ENCODE measurements at places on chromosomes 7 and 10.

- DNase-seq = no peak
Observed at GRCh38 chr7:88233828-88234227, 14.0 kb upstream of the SRI start.

- DNase-seq = no peak
Observed at GRCh38 chr7:108535257-108535656, 9.3 kb upstream of the PNPLA8 start.

GRCh38 chr7:152512706-152513105 lies 76.9 kb upstream of the KMT2C start:
- peak; percentile 1 for DNase-seq

DNA sequence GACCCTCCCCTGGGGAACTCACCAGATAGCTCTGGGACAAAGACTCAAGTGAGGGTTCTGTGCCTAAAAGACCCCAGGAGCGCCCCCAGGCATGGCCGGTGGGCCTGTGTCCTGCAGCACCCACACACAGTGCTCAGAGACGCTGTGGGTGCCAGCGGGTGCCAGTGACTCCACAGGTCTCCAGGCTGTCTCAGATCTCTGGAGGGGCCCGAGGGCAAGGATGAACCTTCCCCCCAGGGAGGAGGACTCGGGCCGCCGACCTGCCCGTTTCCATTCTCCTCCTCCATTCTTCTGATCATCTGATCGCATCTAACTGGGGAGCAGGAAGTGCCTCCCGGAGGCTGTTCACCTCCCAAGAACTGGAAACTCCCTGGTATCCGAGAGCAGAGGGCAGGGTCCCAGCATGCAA lies 980 bp downstream of the ADAM8 start:
- no peak for DNase-seq

DNA sequence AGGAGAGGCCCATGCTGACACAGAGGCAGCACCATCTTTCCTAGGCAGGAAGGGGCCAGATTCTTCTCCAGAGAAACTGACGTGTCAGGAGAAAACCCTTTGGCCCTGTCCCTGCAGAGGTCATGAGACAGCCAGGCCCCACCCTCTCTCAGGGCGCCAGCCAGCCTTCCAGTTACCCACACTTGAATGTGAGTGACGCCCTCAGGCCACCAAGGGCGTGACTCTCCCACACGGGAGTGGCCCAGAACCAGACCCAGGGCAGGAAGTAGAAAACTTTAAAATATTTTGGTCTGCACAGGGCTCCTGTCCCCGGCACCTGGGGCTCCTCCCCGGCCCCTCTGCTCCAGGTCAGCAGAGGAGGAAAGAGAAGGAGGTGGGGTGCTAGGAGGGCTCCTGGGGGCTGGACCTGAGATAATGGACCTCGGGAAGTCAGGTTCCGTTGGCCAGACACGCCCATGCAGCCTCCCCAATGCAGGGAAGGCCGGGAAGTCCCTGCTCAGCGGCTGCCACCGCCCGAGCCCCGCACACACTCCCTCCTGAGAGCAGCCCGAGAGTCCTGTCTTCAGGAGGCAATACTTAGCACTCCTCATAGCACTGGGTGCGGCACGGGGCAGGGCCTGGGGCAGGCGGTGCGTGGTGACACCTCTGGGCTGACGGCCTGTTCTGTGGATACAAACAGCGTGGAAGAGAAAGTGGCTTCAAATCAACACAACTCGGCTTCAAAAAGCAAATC lies 67.0 kb upstream of the CFAP46 start:
- no peak for DNase-seq

GRCh38 chr7:13411151-13411550 lies 578.3 kb downstream of the ETV1 start:
- no peak for DNase-seq

- no peak for DNase-seq
Observed at GRCh38 chr10:14605231-14605925, 169.3 kb downstream of the FAM107B start.

DNA sequence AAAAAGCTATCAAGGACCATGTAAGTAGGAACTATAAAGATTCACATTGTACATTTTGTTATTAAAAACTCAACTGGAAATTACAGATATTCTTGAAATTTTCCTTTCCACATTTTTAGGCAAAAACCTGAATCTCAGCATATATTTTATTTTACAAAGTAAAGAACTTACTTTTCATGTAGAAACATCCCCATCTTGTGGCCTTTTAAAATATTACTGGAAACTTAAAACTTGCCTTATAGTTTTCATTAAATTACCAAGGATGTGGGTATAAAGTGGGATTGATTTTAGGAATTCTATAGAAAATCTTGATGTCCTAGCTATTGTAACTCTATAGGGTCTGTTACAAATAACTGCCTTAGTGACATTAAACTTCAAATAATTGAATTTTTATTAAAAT lies 10.6 kb downstream of the DBF4 start:
- DNase-seq = no peak

- no peak for DNase-seq
Observed at GRCh38 chr7:71925663-71926062, 486.5 kb downstream of the CALN1 start.

- no peak for DNase-seq
Observed at GRCh38 chr10:80468002-80468401, 13.9 kb downstream of the TSPAN14 start.

DNA sequence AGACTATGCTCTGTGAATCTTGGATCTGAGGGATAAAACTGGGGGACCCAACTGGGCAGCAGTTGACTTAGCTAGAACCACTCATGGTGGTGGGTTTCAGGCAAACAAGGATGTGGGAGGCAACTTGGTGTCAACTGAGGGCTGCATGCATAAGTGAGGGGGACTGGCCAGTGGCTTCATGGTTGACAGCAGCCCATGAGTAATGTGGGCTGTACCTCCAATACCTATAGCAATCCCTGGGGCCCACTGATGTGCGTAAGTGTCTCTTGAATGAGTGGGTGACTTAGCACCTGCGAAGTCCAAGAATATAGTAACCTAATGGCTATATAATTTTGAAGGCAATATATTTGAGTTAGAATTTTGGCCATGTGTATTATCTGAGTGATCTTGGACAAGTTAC lies 13.7 kb upstream of the MAP3K8 start:
- no peak for DNase-seq

- DNase-seq = no peak
Observed at GRCh38 chr10:45373003-45373575, 927 bp upstream of the ALOX5 start.

DNA sequence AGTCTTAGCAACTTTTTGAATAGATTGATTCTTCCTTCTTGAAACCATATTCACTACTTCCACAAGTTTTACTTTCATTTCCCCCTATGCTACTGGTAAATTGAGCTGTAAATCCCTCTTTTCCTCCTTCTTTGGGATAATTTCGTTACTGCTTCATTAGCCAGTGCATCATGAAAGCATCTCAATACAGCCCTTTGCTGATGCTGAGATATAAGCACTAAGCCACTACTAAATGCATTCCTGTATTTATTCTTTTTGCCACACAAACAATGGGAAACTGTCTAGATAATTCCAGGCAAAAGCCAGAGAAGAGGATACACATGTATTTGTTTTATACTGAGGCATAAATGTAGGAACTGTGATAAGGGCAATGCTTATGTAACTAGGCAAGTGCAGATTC lies 313.9 kb downstream of the NXPH1 start:
- no peak for DNase-seq

GRCh38 chr7:114740095-114740494 lies 181.8 kb upstream of the MDFIC start:
- DNase-seq = no peak

GRCh38 chr10:6507311-6507710 lies 72.8 kb downstream of the PRKCQ start:
- no peak for DNase-seq

DNA sequence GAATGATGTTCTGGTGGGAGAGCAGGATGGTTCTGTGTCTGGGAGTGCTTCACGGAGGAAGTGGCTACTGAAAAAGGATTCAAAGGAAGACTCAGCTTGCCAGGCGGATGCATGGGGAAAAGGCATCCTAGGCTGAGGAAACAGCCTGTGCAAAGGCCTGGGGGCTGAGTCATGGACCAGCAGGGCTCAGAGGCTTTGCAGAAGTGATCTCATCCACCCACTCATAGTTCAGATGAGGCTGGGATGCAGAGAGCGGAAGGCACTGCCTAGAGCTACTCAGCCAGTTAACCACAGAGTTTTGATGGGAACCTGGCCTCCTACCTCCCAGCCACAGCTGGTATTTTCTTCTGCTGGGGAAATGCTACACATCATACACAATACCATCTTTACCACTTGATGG lies 15.8 kb upstream of the ADAMTS14 start:
- DNase-seq = peak; percentile 57

- no peak for DNase-seq
Observed at GRCh38 chr10:20622531-20623211, 274.4 kb downstream of the NEBL start.

- DNase-seq = no peak
Observed at GRCh38 chr7:138164804-138165203, 88.5 kb downstream of the AKR1D1 start.

GRCh38 chr10:125193306-125193877 lies 33.0 kb upstream of the CTBP2 start:
- DNase-seq = no peak

DNA sequence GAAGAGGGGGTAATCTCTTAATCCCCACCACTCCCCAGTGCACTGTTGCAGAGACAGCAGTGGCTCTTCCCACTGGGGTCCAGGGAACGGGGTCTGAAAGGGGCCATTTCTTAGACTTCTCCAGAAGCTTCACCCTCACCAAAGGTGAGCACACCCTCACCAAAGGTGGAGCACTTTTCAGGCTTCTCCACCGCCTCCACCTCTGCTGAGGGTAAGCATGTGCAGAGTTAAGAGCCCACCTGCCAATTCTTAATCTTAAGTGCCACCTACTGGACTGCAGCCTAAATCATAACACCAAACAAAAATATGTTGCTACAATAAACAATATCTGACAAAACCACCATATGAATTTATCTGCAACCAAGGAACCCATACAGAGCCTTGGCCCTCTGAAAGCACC lies 27.0 kb downstream of the SNX13 start:
- no peak for DNase-seq

- DNase-seq = no peak
Observed at GRCh38 chr7:78323118-78323517, 524.5 kb downstream of the PHTF2 start.

- DNase-seq = no peak
Observed at GRCh38 chr7:127901895-127902703, 129.1 kb downstream of the LRRC4 start.

GRCh38 chr10:33534416-33534815 lies 199.9 kb upstream of the NRP1 start:
- DNase-seq = no peak

DNA sequence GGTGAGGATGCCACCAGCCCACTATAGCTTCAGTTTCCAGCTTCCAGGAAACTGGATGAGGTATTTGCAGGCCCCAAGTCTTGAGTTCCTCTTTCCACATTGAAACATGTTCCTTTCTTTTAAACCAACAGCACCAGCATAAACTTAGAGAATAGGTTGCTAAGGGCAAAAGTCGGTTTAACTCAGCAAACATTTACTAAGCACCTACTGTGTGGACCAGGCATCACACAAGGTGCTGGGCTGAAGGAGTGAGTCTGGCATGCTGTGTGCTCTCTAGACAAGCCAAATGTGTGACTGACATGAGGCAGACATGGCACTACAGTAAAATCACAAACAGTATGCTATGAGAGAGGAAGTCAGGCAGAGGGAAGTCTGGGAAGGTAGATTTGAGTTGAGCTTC lies 11.0 kb upstream of the RASSF4 start:
- DNase-seq = no peak
